ENCODE measurements at places on chromosomes 5 and 9. TPM values are rescaled to one million over a fixed set of nuclear protein-coding genes. Genes with fewer than 3 reads are reported as not detected.

DNA sequence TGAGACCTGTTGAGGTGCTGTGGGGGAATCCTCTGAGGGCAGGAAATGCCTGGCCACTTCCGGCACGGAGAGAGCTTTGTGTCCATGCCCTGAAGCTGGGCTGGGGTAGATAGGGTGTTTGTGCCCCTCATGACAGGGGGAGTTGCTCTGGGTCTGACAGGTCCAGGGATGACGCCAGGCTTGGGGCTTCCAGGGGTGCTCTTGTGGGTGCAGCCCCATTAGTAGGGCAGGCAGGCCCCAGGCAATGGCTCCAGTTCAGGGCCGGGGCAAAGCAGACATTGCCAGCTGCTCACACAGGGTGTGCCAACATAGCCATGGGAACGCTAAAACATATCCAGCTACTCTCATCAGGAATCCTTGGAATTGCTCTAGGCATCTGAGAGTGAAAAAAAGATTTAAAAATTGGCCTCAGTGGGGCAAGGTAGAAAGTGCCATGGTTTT lies 21.1 kb downstream of the PITX1 start:
- DNase-seq = peak; percentile 22

GRCh38 chr9:121568343-121569265 lies 69.0 kb upstream of the GGTA1 start:
- DNase-seq = peak; percentile 71

DNA sequence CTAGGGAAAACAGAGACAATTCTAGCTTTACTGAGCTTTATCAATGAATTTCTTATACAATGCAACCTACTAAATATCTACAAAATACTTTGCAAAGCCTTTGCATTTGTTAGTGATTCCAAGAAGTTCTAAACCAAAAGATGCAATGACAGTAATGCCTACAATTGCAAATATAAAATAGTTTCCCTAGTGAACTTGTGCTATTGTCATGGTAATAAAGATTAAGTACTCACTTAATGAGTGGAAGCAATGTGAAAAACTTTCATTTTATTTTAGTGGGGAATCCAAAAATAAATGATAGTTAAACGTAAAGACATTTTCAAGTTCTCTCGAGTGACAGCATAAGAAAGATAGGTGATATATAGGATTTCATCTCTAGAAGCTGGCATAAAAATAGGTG lies 270.5 kb upstream of the CTNND2 start:
- DNase-seq = no peak

GRCh38 chr5:14237317-14238086 lies 94.4 kb downstream of the TRIO start:
- DNase-seq = no peak

DNA sequence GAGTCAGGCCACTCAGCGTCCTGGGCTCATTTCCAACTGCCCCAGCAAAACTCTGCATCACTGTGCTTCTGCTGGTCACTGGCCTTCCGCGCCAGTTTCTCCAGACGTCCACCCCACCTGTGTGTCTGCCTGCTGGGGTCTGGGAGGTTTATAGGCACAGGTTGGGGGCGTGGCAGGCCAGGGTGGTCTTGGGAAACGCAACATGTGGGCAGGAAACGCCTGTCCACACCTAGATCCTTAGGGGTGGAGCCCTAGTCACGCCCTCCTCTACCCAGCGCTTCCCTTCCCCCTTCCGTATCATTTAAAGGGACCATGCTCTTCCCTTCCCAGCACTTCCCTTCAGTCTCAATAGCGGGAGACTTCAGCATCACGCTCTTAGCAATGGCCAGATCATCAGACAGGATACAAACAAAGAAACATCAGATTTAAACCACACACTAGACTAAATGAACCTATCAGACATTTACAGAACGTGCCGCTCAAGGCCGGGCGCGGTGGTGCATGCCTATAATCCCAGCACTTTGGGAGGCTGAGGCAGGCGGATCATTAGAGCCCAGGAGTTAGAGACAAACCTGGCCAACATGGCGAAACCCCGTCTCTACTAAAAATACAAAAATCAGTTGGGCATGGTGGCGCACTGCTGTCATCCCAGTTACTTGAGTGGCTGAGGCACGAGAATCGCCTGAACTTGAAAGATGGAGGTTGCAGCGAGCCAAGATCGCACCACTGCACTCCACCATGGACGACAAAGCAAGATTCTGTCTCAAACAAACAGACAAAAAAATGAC lies 11.8 kb upstream of the BTNL9 start:
- no peak for DNase-seq

DNA sequence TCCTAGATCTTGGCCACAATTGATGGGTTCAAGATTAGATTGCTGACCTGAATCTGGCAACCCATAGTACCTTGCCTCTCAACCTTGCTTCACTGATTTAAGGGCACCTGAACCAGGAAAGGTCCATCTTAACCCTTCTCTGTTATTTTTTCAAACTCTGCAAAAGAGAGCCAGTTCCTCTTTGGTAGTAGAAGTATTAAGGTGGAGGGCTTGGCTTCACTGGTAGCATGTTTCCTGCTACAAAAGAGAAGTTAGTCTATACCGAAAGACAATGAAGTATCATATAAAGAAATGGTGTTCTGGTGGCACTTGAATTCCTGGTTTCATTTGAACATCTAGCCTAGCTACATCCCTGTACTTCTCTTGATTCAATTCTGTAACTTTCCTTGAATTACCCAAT lies 8.5 kb downstream of the ALG2 start:
- no peak for DNase-seq

DNA sequence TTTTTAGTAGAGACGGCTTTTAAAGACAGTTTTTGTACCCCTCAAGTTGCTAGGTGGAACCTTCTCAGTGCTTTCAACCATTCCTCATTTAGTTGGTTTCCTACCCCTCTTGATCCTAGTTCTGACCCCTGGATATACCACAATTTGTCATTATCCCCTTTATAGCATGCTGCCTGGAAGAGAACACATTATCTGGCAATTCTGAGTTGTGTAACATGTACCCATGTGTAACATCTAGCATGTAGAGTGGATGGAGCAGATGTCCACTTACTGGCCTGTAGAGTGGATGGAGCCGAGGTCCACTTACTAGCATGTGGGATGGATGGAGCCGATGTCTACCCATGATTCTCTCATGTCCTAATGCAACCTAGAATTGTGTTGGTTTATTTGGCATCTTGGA lies 7.5 kb downstream of the SLC36A1 start:
- DNase-seq = no peak

GRCh38 chr5:140181002-140181483 lies 6.1 kb downstream of the CYSTM1 start:
- peak; percentile 48 for DNase-seq

GRCh38 chr5:41087461-41087860 lies 16.3 kb upstream of the MROH2B start:
- no peak for DNase-seq

GRCh38 chr5:139745132-139745799 lies 50.3 kb upstream of the PSD2 start:
- DNase-seq = no peak

DNA sequence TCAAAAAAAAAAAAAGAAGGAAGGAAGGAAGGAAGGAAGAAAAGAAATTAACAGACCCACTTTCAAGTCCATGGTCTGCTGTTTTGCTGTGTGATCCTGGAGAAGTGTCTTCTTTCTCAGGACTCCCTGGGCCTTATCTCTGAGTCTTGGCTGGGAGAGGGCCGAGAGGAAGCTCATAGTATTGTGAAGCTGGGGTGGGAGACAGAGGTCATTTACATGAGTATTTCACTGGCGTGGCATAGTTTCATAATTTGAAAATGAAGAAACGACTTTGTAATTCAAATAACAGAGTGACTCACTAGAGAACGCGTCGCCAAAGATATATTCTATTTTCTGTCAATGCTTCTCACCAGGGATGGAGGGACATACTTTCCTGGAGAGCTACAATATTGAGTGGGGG lies 2.4 kb upstream of the C9orf50 start:
- no peak for DNase-seq

GRCh38 chr5:72235725-72236124 lies 84.3 kb downstream of the MRPS27 start:
- no peak for DNase-seq

- no peak for DNase-seq
These were observed 194.1 kb downstream of the AOPEP start for GRCh38 chr9:94920420-94921091.

DNA sequence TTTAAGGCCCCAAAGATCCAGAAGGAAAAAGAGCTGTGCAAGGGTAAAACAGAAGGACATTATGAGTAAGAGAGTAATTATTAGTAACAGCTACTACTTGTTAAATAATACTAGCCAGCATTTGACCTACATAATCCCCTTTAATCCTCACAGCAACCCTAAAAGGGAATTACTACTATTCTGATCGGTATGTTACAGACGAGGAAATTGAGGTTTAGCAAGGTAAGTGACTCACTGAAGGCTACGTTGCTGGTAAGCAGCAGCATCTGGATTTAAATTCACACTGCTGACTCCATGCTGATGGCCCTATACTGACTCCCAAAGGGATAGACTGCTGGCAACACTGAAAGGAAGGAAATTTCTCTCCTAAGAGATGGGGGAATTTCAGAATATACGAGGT lies 3.7 kb upstream of the FSD1L start:
- DNase-seq = no peak

DNA sequence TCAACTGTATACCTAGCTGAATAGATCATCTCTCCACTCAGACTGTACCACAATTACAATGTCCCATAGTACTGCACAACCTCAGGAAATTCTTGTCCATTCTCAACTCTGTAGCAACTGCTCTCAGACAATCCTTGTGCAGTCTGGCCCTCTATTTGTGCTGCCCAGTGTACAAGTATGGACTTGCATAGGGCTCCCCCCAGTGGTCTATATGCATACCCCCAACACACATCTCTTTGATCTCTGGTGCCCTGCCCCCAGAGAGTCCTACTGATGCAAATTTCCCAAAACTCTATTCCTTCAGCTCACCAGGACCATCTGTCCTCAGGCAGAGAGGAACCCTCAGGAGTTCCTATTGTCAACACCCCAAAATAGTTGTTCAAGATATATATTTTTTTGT lies 205.3 kb downstream of the SLCO4C1 start:
- DNase-seq = peak; percentile 77

GRCh38 chr5:150122536-150123481 lies 32.8 kb downstream of the PDGFRB start:
- DNase-seq = no peak

DNA sequence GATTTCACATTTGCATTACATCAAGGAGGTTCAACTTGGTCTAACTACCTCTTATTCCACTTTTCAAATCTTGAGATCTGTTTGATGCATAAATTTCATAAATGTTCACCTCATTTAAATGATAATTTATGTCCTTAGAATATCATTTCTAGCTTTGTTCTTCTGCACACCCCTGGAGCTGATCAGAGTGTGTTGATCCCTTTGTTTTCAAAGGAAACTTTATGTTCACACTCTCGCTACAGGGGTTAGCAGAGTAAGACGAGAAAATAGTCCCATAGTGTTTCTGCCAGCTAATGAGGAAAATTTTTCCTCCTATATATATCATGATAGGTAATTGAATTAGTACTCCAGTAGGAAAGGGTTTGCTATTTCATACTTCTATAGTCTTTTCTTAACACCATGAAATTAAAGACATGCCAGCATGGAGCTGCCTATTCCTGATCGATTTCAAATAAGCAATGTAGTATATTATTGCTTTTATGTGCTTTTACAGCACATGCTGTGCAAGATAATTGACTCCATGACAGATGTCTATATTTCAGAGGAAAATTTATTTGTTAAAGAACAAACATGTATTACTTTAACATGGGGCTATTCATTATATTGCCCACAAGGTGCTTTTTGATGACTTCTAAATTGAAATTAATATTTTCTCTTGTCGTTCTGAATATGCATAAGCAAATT lies 4.8 kb upstream of the PAM start:
- DNase-seq = no peak

GRCh38 chr9:133750982-133751649 lies 13.0 kb upstream of the SARDH start:
- no peak for DNase-seq

GRCh38 chr9:9612755-9613154 lies 1000.0 kb downstream of the PTPRD start:
- DNase-seq = no peak

GRCh38 chr9:73118286-73118685 lies 33.4 kb upstream of the ANXA1 start:
- DNase-seq = no peak

GRCh38 chr5:89028595-89029285 lies 145.8 kb upstream of the MEF2C start:
- DNase-seq = no peak

DNA sequence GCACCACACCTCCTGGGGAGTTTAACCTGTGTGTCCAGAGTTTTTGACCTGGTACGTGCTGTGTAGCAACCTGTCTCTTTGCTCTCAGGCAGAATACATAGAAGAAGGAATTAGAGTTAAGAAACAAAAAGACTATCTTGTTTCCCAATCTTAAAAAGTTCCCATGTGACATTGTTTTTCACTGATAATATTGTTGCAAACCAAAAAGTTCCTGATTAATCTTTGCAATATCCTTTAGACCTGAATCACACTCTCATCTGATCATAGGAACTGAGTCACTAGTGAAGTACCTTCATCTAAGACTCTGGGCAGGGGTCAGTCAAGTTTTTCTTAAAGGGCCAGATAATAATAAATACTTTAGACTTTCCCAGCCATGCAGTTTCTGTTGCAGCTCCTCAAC lies 35.1 kb downstream of the BASP1 start:
- no peak for DNase-seq

DNA sequence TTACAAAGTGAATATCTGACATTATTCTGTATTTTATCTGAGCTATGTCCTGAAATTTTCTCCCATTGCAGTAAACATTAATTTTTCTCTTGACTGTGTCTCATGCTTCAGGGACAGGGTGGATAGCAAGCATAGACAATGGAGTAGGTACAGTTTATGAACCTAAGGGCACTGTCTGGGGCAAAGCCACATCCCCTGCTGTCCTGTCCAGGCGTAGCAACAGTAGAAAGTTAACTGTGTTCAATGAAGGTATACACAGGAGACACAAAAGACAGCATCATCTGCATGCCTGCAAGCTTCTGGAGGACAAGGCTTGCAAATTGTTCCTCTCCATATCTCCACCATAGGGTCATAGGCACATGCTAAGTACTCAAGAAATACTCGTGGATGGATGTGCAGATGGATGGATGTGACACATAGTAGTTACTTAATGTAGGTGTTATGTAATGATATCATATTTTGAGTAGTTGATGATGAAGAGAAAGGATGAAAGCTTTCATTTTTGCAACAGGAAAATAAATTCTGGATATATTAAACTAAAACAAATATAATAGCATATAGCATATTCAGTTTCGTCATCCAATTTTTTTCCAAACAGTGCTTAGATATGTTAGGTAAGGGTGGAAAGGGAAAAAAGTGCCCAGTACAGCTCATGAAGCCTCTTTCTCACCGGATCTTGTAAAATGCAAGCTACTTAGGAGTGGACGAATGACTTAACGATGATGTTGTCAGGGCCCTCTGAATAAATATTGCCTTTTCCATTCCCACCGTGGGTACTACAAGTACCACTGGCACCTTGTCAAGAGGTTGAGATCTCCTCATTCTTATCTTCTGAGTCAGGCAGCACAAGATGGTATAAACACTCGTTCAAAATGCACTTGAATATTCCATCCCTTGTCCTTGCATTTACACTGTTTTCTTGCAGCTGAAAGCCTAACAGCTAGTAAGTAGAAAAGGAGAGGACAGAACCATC lies 19.9 kb upstream of the ZSWIM6 start:
- no peak for DNase-seq

TEX48 gene
- not detected for polyA plus RNA-seq

SLC25A2 gene
- polyA plus RNA-seq = not detected

GABBR2 gene
- not detected for polyA plus RNA-seq

PCDHA4 gene
- 0.08 TPM for polyA plus RNA-seq

MARCHF11 gene
- not detected for polyA plus RNA-seq

ARL14EPL gene
- polyA plus RNA-seq = not detected

SPAG8 gene
- 0.98 TPM for polyA plus RNA-seq

CYSRT1 gene
- 47.3 TPM for polyA plus RNA-seq
